8988T (cell line): ENCODE measurements at places on chromosomes 5 and 9.

- DNase-seq: no peak
These were observed 5.9 kb upstream of the AHRR start for GRCh38 chr5:315488-316209.

GRCh38 chr9:96486386-96487028 lies 36.5 kb downstream of the HABP4 start:
- no peak for DNase-seq

- no peak for DNase-seq
These were observed 86.0 kb downstream of the TARS1 start for GRCh38 chr5:33526755-33527154.

DNA sequence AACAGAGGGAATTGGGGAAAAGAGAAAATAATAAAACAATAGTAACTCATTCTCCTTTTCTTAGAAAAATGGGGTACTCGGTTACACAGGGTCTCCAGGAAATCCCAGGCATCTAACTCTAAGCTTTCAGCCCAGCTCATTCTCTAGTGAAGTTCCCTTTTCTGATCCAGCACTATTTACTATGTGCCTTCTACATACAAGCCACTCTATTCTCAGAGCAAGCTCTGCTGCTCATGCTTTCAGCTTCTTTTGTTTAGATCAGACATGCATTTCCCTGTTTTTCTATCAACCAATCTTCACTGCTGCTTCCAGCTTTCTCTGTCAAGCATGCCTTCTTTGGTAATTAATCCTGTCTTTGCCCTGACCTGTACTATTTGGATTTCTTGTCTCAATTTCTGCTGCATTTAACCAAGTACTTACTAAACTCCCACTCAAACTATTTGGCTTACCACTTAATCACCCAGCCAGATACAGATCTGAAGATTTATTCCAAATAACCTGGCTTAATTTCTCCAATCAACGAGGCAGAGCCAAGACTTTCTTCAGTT lies 25.3 kb downstream of the OSMR start:
- DNase-seq: no peak

GRCh38 chr5:106510321-106510720 lies 1160.4 kb downstream of the EFNA5 start:
- DNase-seq: no peak

DNA sequence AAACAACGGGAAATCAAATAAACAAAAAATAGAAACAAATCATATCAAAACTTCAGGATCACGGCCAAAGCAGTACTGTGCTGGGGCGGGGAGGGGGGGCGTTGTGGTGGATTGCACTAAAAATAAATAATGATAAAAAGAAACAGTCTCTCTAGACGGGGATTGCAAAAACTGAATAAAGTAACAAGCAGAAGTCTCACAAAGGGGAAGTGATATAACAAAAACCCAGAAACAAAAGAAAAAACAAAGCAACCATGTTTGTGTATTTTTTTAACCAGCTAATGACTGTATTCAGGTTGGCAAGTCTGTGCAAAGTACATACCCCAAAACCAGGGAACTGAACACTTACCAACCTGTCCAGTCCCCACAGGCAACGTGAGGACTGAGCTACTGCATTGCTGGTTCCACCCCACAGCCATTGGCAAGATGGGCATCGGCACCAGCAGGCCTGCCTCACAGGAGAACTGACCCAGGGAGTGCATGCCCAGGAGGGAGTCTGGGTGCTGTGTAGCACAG lies 24.1 kb downstream of the BICD2 start:
- DNase-seq: no peak

DNA sequence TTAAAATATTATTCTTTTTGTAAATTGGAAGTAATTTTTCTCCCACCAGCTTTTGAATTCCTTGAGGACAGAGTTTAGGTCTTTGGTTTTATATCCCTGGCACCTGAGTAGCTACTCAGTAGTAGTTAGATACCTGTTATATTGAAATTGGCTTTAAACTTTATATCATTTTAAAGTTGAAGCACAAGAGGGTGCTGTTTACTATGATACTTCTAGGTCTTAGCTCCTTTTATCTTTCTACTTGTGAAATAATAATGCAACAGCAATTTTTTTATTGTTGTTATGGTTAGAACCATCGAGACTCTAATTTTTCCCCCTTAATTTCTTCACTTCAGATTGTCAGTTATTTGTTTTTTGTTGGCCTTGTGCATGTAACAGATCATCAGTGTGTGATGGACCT lies 46.3 kb downstream of the AP3S1 start:
- DNase-seq: no peak

DNA sequence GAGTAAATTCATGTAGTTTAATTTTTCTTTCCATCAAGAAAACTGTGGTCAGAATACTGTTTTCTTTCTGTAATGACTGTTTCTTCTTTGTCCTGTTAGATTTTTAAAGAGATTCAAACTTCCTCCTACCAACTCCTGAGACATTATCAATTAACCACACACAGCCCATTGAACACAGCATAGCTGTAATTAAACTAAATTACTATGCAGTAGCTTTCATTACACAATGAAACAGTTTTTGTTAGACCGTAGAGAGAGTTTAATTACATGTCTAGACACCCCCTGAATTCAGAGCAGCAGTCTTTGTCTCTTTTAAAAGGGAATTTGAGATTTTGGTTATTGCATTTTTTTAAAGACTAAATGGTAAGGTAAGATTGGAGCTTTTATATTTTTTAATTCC lies 77.5 kb downstream of the STARD4 start:
- DNase-seq: no peak

DNA sequence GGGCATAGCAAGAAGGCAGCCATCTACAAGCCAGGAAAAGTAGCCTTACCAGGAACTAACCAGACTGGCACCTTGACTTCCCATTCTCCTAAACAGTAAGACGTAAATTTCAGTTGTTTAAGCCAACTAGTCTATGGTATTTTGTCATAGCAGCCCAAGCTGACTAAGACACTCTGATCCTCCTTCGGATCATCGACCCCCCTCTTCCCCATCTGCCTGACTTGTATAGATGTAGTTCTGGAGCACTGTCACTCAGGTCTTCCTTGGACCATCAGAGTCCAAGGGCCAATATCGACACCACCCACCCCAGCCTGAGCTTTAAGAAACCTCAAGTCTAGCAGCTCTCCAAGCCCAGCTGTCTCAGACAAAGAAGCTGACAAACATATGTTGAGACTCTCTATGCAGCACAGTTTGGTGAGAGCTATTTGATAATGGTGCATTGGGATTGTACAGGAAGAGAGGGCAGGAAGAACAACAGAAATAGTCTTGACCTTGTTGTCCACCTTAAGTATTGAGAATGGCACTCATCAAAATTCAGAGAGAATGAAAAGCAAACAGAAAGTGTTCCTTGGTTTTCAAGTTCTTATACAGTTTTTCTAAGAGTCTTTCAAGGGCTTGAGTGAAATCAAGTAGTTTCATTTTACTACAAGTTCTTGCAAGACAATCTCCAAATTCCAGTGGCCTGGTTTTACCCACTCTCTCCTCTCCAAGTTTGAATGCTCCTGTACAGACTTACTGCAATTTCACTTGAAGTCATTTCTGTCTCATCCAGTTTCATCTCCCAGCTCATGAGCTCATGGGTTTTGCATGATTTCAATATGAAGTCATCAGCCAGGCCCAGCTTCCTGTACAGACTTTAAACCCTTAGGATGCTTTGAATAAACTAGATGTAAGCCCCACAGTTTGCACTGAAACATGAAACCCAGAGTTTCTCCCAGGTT lies 122.3 kb upstream of the RAI14 start:
- no peak for DNase-seq

DNA sequence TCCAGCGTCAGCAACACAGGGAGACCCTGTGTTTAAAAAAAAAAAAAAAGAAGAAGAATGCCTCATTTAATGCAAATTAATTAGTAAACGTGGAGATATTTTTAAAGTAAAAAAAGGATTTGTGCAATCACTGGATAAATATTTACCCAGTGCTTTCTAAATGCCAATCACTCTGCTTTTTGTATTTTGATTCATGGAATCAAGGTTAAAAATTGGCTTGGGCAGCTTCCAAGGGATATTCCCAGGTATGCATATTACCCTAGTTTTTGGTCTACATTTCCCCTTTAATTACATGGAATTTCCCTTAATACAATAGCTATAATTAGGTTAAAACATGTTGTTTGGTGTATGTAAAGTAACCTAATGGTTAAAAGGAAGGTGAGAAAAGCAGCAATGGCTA lies 31.4 kb upstream of the PDZD2 start:
- DNase-seq: no peak

DNA sequence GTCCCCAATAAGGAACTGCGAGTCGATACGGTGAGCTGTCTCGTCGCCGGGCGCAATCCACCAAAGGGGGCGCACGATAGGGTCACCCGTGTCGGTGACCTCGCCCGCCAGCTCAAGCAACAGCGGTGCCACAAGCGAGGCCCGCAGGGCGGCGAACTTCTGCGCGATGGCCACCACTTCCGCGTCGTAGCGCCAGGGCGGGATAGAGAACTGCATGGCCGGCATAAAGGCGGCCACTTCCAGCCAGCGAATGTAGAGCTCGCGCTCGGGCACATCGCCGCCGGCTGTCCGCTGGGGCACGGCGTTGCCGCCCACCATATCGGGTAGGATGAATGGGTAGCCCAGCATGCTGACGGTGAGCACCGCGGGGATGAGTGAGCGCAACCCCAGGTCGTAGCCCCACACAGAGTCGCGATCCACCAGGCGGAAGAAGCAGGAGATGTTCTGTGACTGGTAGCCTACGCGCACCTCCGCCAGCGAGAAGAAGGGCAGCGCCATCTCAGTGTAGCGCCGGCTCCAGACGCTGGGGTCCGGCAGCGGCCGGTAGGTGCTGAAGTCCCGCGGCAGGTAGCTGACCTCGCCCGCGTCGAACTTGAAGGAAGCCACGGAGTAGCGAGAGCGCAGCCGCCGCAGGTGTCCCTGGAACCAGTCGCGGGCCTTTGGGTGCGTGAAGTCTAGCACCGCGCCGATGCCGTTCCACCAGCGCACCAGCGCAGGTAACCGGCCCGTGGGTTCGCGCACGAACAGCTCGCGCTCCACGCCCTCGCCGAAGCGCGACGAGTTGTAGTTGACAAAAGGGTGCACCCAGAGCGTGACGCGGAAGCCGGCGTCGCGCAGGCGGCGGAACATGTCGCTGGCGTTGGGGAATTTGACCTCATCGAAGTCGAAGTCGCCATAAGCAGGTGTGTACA lies 5.5 kb downstream of the MYORG start:
- DNase-seq: no peak
